ENCODE measurements at places on chromosomes 4 and X. TPM values are rescaled to one million over a fixed set of nuclear protein-coding genes. Genes with fewer than 3 reads are reported as not detected.

Gene PAGE3
- total RNA-seq, result not detected

Gene LGI2
- total RNA-seq, result 0.84 TPM

Gene TEX13D
- not detected for total RNA-seq

Gene SPARCL1
- 369 TPM for total RNA-seq

Gene DUX4
- not detected for total RNA-seq
